CD4-positive, alpha-beta T cell treated with Interleukin-4 for 1 hour (primary cell): ENCODE measurements at places on chromosomes 2 and 18.
A peak's percentile ranks its signal among the peaks of the same experiment; 100 is the strongest.

- no peak for DNase-seq
These were observed 38.7 kb upstream of the UXS1 start for GRCh38 chr2:106232638-106233349.

- no peak for DNase-seq
These were observed 100.4 kb downstream of the CCDC141 start for GRCh38 chr2:178949584-178949983.

GRCh38 chr2:54838585-54839035 is 115.1 kb downstream of the EML6 start:
- peak; percentile 66 for DNase-seq

GRCh38 chr2:43126817-43127207 is 99.6 kb downstream of the ZFP36L2 start:
- no peak for DNase-seq

GRCh38 chr2:222711315-222711940 is 40.0 kb downstream of the MOGAT1 start:
- no peak for DNase-seq

- no peak for DNase-seq
These were observed 106.5 kb upstream of the CHRNA1 start for GRCh38 chr2:174870787-174871186.

DNA sequence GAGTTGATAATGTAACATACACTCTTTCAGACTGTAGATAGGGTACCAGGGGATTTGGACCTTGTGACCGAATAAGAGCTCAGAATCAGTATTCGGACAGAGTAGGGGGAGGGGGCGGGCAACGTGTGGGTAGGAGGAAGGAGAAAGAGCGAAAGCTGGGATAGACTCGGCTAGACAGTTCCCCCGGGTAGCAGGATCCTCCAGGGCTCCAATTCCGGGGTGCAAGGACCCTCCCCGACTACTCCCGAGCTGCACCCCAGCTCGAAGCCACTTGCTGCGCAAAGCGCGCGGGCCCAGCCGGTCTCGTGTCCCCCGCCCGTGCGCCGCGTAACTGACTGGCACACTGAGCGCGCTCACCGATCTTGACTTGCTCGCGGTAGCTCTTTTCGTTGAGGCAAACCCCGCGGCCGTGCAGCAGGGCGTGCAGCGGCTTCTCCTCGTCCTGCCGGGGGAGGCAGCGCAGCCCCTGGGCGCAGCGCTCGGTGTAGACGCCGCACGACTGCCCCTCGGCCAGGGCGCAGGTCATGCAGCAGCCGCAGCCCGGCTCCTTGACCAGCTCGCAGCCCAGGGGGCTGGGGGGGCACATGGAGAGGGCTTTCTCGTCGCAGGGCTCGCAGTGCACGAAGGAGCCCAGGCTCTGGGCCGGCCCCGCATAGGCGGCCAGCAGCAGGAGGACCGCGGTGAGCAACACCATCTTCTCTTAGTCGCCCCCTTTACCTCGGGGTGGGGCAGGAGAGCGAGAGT is 1.1 kb downstream of the IGFBP5 start:
- DNase-seq: no peak

GRCh38 chr18:8858888-8859511 is 153.6 kb downstream of the MTCL1 start:
- no peak for DNase-seq

GRCh38 chr2:161946489-161947107 is 127.4 kb downstream of the DPP4 start:
- peak; percentile 40 for DNase-seq

DNA sequence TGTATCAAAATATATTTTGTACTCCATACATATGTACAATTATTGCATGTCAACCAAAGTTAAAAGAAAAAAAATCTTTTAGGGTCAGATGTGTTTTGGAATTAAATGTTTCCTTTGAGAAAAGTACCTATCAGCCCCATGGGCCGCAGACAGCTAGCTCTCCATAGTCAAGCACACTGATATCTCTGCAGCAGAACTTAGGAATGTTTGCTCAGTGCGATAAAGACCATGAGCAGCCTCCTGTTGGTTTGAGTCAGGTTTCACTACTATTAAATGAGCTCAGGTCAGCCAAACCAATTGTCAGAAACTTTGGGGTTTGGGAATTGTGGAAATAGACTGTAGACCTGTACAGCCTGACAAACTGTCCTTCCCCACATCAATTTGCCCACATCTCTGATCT is 33.7 kb downstream of the LCT start:
- no peak for DNase-seq

DNA sequence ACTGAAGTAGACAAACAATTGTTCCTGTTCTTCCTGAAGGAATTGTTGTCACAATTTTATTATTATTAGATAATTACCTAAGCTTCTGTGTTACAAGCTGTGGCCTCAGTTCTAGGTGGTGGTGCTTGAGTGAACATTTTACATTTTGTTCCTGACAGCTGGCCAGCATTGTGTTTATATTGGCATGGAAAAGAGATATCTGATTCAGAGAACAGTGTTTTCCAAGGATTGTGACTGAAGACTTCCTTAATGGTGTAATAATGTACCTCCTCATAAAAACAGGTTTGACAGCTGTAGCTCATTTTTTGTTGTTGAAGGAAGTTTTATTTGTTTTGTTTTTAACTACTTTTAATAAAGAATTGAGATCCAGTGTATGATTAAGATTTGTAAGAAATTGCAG is 95.2 kb downstream of the EPB41L5 start:
- no peak for DNase-seq

GRCh38 chr2:197369228-197369932 is 58.8 kb upstream of the ANKRD44 start:
- DNase-seq: no peak

DNA sequence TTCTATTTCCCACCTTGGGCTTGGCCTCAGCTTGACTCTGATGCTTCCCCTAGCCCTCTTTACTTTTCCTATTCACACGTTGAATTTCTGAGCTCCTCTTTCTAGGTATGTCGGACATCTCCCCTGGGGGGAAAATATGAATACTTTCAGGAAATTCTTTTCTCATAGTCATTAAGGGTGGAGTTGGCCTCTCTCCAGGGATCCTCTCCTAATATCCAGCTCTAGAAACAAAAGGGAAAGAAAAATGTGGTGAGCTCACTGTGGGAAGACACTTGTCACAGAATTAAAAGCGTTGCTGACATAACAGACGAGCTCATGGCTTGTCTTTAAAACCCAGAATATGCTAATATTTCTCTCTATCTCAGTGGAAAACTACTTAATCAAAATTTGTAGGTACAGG is 132.7 kb upstream of the MEX3C start:
- DNase-seq: no peak

DNA sequence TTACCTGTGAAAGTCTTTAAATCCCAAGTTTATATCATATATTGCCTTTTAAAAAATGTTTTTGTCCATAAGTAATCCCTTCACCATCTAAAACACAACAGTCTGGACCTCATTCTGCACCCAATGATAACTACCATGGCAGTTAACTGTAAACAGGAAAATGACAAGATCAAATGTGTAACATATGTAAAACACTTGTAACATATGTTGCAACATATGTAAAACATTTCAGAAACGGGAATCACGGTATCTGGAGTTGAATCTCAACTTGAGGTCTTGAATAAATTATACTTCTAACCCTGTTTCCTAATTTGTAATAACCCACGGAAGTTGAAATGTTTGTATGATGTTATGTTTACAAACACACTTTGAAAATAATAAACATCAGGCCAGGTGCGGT is 6.2 kb downstream of the LRPPRC start:
- no peak for DNase-seq

- DNase-seq: no peak
These were observed 42.1 kb downstream of the THOC1 start for GRCh38 chr18:225745-226144.

GRCh38 chr2:230790981-230791380 is 73.8 kb upstream of the ITM2C start:
- no peak for DNase-seq

DNA sequence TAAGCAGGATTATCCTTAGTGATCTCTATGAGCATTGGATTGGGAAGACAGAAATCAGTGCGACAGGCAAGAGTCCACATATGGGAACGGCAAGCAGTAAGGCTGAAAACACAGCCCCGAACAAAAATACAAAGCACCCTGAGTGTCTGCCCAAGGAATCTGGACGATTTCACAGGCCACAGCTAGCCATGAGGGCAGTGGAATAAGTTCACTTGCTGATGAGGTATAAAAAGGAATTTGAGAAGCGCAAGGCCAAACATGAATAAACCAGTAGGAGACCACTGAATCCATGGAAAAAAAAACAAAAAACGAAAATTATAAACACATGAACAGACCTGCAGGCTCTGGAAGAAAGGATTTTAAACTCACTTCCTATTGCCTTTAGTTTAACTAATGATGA is 24.3 kb downstream of the WDSUB1 start:
- no peak for DNase-seq

GRCh38 chr2:190792956-190793888 is 87.4 kb upstream of the GLS start:
- no peak for DNase-seq

DNA sequence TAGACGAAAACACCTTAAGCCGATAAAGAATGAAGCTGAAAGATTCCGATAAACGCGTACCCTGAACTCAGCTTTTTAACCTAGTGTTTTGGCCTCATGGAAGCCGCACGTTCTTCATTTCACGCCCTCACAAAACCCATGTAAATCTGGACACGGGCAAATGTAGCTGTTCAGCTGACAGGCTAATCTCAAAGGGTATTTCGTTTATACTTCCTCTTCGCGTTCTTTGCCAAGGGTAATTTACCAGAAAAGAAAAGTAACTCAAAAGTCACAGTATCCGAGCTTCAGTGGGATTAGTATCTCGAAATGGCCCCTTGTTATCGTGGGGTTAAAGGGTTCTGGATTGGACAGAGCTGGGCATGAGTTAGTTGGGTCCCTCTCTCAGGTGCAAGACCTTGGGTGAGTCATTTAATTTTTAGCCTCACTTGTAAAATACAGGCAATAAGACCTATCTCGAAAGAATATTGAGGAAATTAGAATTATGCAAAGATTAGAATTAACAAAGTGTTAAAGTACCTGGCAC is 22.0 kb upstream of the STPG4 start:
- no peak for DNase-seq

DNA sequence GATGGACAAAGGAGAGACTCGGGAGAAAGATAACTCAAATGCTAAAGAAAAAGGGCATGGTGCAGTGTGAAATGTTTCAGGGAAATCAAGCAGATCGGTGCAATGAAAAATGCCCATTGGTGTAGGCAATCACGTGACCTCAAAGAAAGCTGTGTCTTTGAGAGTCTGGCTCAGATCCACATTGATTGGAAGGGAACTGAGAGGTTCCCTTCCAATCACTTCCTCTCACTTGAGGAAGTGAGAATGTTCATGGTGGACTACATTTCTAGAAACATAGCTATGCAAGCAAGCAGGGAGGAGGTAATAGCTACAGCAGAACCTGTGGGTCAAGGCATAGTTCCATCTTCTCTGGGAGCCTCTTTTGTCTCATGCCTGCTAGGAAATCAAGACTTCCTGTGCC is 187.4 kb downstream of the LPIN1 start:
- DNase-seq: no peak

- DNase-seq: peak; percentile 55
These were observed 7.6 kb upstream of the MSTN start for GRCh38 chr2:190069936-190070696.

GRCh38 chr2:223697892-223698645 is 95.9 kb upstream of the SCG2 start:
- DNase-seq: no peak

- DNase-seq: no peak
These were observed 292.5 kb downstream of the MTX2 start for GRCh38 chr2:176561706-176562105.

DNA sequence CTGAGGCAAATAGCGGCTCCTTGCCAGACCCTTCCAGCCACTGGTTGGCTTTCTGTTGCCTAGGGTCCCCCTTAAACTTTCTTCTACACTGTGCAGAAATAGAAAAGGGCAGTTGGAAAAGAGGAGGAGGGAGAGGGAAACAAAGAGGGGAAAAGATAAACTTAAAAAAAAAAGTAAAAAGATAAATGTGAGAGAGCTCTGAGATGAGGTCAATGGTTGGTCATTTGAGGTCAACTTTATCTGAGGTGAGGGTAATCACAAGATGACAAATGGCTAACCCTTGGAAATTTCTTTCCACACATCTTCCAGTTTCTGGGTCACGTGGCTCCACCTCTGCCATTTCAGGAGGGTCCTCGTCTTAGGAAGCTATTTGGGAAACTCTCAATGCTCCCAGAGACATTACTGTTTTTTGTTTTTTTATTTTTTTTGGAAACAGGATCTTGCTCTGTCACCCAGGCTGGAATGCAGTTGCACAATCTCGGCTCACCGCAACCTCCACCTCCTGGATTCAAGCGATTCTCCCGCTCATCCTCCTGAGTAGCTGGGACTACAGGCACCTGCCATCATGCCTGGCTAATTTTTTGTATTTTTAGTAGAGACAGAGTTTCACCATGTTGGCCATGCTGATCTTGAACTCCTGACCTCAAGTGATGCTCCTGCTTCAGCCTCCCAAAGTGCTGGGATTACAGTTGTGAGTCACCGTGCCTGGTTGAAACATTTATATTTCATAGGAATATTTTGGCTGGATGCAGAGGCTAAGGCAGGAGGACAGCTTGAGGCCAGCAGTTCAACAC is 199.9 kb downstream of the TGIF1 start:
- DNase-seq: no peak

GRCh38 chr2:121513597-121514333 is 16.9 kb upstream of the RNU4ATAC start:
- DNase-seq: no peak

- no peak for DNase-seq
These were observed 364.5 kb upstream of the CDH2 start for GRCh38 chr18:28541276-28541930.

- no peak for DNase-seq
These were observed 17.0 kb upstream of the NCOA1 start for GRCh38 chr2:24474053-24474452.

DNA sequence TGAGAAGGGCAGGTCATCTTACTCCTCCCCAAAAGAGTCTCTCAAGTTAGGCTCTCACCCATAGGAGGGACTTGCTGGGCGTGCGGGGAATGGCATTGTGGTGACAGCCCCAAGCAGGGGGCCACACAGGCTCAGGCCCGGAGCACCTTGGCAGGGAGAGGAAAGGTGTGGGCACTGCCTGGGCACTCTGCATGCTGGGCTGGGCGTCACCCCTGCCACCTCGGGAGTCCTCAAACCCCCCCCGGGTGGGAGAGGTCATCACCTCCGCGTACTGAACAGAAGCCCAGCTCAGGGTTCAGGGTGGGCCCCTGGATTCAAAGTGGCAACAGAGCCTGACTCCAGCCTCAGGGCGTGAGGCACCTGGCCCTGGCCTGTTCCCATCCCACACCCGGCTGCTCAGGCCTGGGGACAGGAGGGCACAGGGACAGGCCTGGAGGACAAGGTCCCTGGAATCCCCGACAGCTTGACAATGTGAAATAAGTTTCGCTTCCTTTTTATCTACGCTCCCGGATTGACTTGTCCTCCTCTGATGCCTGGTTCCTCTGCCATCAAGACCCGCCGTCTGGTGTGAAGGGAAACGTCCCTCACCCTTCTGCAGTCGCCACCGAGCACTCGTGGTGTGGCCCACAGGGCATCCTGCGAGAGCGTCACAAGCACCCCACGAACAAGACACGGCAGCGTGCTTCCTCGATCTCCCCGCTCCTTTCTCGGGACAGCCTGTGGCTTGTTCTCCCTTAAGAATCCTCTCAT is 97.8 kb downstream of the HDAC4 start:
- peak; percentile 51 for DNase-seq
